Left hindlimb (tissue), 1 donor: ENCODE measurements at places on chromosomes 11 and 22.

DNA sequence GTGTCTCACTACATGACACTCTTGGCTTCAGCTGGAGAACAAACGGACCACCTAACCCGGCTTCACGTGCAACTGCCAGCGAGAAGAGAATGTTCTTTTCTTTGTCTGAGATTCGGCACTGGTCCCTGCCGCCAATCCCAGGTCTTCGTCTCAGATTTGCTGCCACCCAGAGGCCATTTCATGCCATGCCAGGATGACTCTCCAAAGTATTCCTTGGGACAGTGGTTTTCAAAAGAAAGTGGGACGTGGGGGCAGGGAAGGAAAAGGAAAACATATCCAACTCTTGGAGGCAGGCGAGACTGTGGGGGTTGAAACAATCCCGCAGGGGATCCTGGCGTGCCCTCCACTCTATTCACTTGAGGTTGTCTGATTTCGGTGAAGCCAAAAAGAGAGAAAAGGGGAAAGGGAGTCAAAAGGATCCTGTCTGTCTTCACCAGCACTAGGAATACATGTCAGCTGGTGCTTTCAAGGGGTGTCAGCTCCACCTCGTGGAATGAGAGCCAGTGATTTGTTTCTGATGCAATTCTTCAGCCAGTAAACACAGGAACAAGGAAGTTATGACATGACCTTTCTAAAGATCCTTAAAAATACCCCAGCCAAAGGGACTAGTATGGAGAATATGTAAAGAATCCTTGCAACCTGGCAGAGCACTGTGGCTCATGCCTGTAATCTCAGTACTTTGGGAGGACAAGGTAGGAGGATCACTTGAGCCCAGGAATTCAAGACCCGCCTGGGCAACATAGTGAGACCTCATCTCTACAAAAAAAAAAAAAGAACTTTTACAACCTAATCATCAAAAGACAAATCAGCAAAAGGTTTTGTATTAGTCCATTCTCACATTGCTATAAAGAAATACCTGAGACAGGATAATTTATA lies 41.0 kb upstream of the APLNR start:
- DNase-seq, result peak; percentile 74

GRCh38 chr11:69387409-69387885 lies 93.5 kb downstream of the MYEOV start:
- no peak for DNase-seq

- DNase-seq, result peak; percentile 92
These were observed 7.0 kb downstream of the CHST1 start for GRCh38 chr11:45658292-45658991.

DNA sequence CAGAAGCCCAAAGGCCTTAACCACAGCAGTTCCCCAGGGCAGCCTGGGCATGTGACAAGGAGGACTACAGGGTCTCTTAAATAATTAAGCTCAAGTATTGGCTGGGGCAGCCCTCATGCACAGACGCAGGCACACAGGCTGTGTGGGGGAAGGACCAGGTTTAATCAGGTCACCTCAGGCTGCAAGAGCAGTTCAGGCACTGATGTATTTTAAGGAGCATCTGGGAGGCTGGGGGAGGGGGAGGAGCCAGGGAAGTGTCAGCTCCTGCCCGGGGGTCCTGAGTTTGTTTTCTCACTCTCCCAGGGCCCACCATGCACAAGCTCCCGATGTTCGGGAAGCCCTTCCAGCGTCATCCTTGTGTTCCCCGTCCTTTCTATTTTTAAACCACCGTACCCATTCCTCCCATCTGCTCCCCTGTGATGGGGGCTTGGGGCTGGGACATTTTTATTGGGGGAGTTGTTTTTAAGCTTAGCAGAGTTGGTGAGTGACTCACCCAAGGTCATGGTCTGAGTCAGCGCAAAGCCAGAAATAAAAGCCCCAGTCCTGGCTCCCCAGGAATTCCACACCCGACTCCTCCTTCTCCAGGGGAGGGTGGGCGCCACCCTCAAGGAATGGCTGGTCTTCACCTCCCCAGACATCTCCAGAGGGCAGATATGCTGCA lies 2.4 kb downstream of the CSDC2 start:
- DNase-seq, result no peak

DNA sequence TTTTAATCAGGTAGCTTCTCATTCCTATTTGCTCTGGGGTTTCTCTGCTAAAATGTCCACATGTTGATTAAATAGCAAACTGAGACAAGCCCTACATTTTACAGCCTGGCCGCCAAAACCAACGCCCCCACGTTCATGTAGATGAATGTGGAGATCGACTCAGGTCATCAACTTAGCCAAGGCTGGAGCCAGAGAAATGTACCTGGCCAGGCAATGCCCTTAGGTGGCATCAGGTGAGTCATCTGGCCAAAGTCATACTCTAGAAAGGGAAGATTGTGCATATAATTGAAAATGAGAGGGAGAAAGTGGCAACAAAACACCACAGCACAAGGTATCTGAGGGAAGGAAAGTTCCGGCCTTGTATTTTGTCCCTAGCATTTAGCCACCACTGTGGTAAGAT lies 37.1 kb upstream of the CCDC89 start:
- no peak for DNase-seq

DNA sequence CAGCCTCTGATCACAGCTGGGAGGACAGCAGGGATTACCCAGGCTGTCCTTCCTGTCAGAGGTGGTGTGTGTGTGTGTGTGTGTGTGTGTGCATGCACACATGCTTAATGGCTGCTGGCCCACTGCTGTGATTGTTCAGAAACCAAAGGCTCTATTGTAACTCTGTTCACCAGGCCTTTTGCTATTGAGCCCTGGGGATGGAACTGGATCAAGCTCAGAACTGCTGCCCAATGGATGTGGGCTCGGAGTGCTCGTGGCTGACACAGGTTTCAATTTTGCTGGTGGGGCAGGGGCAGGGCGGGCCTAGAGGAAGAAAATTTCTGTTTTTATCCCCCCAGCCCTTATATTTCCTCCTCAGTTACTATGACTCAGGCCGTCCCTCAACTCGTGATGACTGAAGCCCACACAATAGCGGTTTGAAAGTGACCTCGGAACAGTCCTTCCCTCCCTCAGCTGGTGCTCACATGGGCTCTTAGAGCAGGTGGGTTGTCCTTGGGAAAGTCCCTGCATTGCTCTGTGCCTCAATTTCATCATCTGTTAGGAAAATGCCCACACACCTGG lies 359.3 kb downstream of the TENM4 start:
- DNase-seq, result no peak

DNA sequence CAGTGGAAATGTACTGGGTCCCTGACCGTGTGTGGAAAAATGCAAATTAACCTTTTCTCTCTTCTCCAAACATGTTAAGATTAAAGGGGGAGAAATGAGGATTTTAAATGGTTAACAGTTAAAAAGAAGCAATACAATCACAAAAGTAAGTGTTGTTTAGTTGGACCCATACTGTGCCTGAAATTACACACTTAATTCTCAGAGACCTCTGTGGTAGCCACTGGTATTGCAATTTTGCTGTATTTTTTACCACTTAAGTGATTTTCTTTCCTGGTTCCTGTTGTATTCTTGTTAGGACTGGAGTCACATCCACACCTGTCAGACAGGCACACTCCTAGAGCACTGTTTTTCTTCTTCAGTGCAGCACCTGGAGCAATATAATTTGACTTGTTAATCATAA lies 179.6 kb upstream of the PDGFD start:
- no peak for DNase-seq

DNA sequence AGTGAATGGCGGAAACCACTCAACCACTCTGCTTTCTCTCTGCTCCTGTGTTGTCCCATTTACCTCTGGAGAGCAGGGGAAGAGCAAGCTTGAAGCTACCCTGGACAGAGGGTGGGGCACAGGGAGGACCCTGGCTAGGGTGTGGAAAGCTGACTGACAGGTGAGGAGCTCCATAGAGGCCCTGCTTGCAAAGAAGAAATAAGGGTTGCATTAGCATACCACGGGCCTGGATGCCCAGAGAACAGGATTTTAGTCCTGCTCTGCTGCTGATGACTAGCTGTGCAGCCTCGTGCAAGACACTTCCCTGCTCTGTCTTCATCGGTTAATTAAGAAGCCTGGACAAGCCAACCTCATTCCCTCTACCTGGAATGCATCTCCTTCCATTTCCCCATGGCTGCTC lies 135.0 kb downstream of the BUD13 start:
- no peak for DNase-seq
